ENCODE measurements at places on chromosomes 1 and 21.

- DNase-seq = no peak
Measured at GRCh38 chr21:16418226-16418625, 688.4 kb downstream of the USP25 start.

GRCh38 chr1:202167708-202168415 lies 7.5 kb upstream of the PTPN7 start:
- no peak for DNase-seq

- no peak for DNase-seq
Measured at GRCh38 chr1:8352886-8353785, 35.2 kb downstream of the SLC45A1 start.

DNA sequence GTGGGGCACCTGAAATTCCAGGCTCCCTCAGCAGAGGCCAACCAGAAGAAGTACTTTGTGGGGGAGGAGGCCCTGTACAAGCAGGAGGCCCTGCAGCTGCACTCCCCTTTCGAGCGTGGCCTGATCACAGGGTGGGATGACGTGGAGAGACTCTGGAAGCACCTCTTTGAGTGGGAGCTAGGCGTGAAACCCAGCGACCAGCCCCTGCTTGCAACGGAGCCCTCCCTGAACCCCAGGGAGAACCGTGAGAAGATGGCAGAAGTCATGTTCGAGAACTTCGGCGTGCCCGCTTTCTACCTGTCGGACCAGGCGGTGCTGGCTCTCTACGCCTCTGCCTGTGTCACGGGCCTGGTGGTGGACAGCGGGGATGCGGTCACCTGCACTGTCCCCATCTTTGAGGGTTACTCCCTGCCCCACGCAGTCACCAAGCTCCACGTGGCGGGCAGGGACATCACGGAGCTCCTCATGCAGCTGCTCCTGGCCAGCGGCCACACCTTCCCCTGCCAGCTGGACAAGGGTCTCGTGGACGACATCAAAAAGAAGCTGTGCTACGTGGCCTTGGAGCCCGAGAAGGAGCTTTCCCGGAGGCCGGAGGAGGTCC lies 634 bp downstream of the ACTRT2 start:
- DNase-seq = no peak

DNA sequence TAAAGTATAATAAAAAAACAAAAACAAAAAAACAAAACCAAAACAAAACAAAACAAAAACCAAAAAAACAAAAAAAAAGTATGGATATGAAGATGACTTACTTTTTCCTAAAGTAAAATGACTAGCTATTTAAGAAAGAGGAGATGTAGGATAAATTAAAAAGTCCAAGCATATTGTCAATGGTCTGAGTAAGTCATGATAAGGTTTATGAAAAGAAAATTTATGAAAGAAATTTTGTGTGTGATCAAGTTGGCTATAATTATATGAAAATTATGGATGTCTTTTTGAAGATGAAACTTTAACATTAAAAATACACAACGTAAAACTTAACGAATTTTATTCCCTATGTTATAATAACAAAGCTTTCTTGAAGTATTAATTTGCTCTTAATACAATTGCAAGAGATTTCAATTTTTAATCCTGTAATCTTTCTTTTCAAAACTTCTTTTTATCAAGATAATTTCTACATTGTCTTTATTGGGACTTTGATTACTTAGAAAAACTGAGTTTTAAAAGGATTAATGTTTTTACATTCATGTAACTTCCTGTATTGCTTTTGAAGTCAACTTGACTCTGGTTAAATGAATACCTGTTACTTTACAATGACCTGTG lies 200.9 kb upstream of the IVNS1ABP start:
- no peak for DNase-seq

- DNase-seq = no peak
Measured at GRCh38 chr1:157040802-157041201, 4.7 kb downstream of the ARHGEF11 start.

GRCh38 chr1:12450090-12450755 lies 167.8 kb downstream of the DHRS3 start:
- DNase-seq = no peak

DNA sequence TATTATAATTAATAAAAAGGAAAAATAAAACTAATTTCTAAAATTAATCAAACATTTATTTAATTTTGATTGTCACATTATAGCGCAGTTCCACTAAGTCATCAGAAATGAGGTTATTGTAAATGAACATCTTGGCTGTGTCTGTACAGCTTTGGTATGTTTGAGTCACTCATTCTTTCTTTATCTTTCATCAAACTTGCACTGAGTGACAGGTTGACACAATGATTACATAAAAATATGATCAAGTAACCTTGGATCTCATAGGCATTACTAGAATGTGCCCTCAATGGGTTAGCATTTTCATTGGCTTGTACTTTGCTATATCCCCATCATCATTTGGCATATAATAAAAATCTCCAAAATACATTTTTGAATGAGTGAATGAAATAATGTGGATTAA lies 1353.2 kb upstream of the ADGRL2 start:
- DNase-seq = no peak

- DNase-seq = peak; percentile 67
Measured at GRCh38 chr21:37257967-37258877, 8.9 kb downstream of the VPS26C start.

- no peak for DNase-seq
Measured at GRCh38 chr1:196128835-196129234, 479.4 kb downstream of the KCNT2 start.

GRCh38 chr1:193432979-193433587 lies 246.7 kb upstream of the B3GALT2 start:
- no peak for DNase-seq

- DNase-seq = no peak
Measured at GRCh38 chr1:8822373-8823294, 5.2 kb upstream of the RERE start.

GRCh38 chr1:91712981-91713841 lies 172.7 kb downstream of the TGFBR3 start:
- no peak for DNase-seq

- no peak for DNase-seq
Measured at GRCh38 chr1:16338961-16339360, 13.3 kb downstream of the FBXO42 start.

DNA sequence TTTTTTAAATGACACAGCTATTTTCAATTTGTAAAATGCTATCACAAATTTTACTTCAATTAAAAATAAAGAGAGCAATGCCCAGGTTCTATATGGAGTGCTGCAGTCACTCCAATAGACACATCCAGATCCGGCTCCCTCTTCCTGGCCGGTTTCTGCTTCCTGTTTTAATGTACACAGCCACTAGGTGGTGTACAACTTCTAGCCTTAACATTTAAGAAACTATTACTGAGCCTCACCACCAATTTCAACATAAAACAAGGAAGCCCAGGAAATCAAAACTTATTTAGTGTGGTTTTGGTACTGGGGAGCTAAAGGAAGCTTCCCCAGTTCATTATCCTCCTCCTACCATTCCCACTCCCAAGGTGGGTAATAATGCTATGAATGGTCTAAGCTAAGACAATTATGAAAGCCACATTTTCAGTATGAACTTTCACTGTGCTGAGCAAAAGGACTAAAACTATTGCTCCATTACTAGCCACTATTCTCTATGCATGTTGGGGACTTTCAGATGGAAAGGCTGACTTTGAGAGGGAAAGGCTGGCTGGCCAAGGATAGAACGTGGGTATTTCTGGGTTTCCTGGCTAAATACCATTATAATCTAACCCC lies 25.5 kb upstream of the MTMR11 start:
- peak; percentile 7 for DNase-seq

- DNase-seq = no peak
Measured at GRCh38 chr21:32934829-32935228, 90.9 kb upstream of the OLIG2 start.

GRCh38 chr1:162230096-162230495 lies 146.6 kb downstream of the SPATA46 start:
- no peak for DNase-seq

GRCh38 chr21:33293811-33294216 lies 27.6 kb downstream of the IL10RB start:
- no peak for DNase-seq

DNA sequence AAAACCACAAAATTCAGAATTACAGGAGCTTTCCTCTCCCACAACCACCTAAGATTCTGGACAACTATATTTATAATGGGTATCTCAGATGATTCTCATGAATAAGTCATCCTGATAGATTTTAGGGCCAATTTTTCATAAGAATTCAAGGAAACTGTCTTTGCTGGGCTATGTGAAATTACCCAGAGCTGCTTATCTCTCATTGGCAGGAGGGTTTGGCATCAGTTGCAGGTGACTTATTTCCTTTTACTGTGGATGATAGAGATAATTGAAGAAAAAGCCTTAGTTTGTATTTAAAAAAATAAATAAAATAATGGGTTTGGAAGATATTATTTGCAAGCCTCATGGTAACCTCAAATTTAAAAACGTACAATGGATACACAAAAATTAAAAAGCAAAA lies 38.2 kb upstream of the WDR26 start:
- DNase-seq = no peak

DNA sequence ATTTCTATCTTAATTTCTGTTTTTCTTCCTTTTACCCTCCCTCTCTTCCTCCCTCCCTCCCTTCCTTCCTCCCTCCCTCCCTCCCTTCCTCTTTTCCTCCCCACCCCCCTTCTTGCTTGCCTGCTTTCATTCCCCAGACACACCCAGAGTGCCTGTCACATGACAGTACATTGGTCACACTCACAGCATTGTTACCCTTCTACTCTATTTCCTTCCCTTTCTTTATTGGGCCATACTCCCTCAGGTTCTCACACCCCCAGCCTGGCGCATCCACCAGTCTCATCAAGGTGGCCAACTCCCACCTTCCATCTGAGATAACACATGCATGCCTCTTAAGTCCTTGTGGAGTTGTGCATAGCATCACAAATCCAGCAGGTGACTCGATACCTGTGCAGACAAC lies 10.9 kb downstream of the TMPRSS3 start:
- DNase-seq = no peak

GRCh38 chr1:69992594-69992993 lies 212.8 kb downstream of the LRRC40 start:
- no peak for DNase-seq
